ENCODE measurements at places on chromosomes 2 and 18.

GRCh38 chr2:45700407-45701013 is 49.0 kb downstream of the PRKCE start:
- peak; percentile 25 for DNase-seq

- no peak for DNase-seq
Measured at GRCh38 chr2:137729305-137729704, 235.0 kb upstream of the HNMT start.

DNA sequence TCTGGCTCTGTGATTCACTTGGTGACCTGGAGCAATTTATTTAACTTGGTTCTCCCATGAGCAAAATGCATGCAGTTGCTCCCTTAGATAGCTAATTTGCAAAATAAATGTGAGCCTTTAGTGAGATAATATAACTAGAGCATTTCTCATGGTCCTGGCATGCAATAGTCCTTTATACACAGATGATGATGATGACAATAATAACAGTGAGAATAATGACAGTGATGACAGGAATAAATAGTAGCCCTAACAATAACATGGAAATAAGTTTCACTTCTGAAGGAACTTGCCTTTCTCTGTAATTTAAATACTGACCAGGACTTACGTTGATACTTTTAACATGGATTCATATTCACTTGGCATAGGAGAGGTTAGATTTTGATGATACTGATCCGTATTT is 49.2 kb downstream of the LPIN1 start:
- DNase-seq: no peak

DNA sequence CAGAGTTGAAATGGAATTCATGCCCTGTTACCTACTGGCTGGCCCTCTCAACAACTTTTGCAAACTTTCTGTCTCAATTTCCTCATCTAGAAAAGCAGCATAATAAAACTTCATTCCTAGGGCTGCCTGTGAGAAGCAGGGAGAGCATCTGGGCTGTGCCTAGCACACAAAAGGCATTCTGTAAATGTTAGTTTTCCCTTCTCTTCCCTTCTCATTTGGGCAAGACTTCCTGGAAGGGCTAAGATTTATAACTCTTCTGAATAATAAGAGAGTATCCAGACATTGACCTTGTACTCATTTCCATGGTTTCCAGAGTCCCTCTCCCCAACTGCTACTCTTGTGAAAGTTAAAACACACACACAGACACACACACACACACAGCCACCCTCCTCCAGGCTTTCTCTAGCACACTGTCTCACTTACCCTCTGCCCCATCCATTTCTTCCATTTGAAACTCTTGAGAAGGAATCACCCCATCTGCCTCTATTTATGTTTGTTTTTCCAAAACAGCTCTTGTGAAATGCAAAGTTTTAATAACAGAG is 302.1 kb downstream of the SMAD2 start:
- no peak for DNase-seq

DNA sequence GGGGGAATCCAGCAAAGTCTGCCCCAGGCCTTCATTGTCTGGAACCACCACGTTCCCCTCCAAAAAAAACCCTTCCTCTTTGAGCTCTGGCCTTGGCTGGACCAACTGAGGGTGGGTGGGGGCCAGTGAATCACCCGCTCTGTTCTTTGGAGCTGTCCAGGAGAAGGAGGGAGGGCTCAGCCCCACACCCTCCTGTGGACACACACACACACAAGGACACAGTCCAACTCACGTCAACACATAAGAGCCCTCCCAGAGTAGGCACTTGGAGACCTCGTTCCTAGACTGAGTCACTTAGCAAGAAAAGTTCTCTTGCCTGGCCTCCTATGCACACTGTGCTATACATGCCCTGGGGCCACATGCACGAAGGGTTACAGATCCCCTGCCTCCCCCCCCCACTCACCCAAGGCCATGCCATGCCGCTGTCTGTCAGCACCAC is 1.2 kb upstream of the TNS1 start:
- DNase-seq: no peak

DNA sequence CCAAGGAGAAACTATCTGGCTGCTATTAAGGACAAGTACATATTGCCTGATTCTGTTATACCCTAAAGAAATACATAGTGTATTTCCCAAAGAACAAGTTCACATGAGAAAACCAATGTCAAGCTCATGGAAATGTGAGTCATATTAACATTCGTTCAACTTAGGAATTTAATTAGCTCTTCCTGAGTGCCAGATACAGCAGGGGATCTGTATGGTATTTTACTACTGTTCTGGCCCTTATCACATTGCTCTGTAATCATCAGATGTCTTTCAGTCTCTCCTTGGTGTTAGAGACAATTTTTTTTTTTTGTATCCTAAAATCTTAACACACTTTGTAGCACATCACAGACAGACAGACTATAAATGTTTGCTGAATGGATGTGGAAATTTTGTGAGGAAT is 395.0 kb upstream of the CRIM1 start:
- no peak for DNase-seq

DNA sequence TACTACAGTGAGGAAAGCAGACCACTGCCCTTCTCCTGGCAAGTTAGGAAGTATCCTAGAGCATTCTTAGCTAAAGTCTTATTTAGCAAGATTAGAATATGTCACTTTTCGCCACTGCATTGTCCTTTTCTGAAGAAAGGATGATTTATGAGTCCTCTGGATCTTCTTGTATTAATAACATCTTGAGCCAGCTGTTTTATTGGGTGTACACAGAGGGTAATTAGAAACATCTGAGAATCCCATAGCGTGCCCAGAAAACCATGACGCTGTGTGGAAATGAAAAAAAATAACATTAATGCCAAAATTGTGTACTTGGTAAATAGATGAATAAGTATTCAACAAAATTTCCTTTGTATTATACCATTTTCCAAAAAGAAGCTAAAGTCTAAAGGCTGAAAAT is 198.7 kb downstream of the LTBP1 start:
- no peak for DNase-seq

- peak; percentile 55 for DNase-seq
Measured at GRCh38 chr18:56563568-56563967, 74.8 kb downstream of the TXNL1 start.

DNA sequence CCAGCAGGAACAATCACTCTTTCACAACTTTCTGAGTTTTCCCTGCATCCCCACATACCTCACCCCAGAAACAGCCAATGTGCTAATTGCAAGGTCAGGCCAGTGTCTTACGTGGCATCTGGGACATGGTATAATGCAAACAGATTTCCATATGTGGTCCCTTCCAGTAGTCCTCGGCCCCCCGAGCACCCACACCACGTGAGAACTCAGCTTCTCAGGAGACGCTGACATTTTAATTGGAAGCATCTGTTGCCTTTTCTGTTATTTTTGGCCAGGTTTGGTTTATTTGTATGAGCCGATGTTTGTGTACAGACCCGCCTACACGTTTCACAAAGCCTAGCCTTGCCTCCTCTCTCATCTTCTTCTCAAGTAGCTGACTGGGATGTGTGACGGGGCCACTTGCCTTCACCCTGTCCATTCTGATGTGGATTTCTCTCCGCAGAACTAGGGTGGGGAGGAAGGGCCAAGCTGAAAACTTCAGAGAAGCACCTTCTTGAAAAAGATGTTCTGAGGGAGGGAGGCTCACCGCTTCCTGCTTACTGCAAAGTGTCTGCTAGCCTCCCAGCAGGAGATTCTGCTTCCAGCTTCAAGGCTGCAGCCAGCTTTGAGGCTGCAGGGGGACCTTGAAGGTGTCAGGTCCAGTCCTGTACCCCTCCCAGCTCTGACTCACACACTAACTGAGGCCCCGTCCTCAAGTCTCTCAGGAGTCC is 109.6 kb upstream of the SLC14A2 start:
- no peak for DNase-seq

GRCh38 chr2:17621781-17622180 is 81.3 kb downstream of the VSNL1 start:
- DNase-seq: no peak

DNA sequence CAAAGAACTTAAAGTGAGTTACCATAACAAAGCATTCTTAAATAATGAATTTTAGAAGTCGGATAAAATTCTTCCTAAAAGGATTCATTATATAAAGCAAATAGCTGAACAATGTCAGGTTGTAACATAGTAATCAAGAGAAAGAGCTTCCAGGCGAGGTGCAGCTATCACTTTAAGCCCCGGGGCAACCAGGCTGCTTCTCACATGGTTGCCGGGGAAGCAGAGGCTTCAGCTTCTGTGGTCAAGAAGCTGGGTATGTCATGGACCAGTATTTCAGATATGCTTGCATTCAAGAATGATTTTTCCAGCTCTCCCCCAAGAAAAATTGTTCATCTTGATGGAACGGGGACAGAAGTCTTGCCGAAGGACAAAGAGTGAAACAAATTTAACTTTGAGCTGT is 23.6 kb upstream of the KYNU start:
- no peak for DNase-seq

DNA sequence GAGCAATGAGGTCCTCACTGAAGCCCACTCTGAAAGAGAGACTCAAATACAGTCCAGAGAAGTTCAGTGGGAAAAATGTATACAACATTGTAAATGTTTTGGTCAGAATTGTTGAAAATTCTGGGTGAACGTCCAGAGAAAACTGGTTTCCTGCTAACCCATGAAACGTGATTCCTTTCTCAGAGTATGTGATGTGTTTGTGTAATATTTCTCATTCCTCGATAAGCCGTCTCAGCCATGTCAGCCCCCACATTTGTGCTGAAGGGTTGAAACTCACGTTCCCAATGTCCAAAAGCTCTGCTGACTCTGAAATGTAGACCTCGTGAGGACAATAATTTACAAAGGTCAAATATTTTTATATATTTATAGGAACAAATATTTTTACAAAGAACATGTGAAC is 51.6 kb downstream of the BMP10 start:
- DNase-seq: no peak

- no peak for DNase-seq
Measured at GRCh38 chr2:97919858-97920257, 75.9 kb downstream of the TMEM131 start.

- no peak for DNase-seq
Measured at GRCh38 chr2:23386339-23387220, 1.6 kb downstream of the KLHL29 start.

GRCh38 chr2:231622963-231623362 is 30.3 kb downstream of the TEX44 start:
- DNase-seq: no peak

GRCh38 chr2:183359867-183360266 is 235.6 kb downstream of the NUP35 start:
- no peak for DNase-seq

- no peak for DNase-seq
Measured at GRCh38 chr18:7307526-7307925, 76.6 kb downstream of the LRRC30 start.

DNA sequence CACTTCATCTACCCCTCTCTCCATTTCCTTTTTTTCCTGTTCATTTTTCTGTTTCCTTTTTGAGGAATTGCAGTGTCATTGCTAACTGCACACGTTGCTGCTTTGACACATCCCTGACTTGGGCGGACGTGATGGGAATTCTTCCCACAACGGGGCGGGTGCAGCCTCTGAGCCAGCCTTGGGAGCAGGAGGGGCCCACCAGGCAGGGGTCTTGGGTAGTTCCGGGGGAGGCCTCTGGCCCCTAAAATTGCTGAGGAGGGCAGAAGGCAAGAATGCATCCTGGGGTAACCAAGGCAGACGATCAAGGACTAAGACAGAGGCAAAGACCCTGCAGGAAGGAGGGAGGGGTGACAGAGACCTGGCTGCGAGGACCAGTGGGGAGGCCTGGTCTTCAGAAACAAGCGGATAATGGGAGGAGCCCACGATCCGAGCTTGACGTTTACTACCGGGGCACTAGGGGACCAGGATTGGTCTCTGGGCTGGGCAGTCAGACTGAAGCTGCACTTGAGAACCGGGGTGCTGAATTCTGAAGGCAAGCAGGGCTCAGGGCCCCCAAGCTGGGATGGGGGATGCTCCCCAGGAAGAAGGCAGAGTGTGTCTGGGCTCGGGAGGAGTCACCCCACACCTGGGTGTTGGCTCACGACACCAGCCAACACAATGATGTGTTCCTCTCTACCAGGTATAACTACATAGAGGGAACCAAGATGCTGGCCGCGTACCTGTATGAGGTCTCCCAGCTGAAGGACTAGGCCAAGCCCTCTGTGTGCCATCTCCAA is 14.8 kb upstream of the CNDP1 start:
- no peak for DNase-seq

GRCh38 chr2:138034536-138034935 is 70.3 kb downstream of the HNMT start:
- DNase-seq: no peak

- DNase-seq: peak; percentile 89
Measured at GRCh38 chr2:27890924-27891672, 569 bp downstream of the BABAM2 start.

- no peak for DNase-seq
Measured at GRCh38 chr18:71371951-71372605, 1083.2 kb downstream of the SOCS6 start.

DNA sequence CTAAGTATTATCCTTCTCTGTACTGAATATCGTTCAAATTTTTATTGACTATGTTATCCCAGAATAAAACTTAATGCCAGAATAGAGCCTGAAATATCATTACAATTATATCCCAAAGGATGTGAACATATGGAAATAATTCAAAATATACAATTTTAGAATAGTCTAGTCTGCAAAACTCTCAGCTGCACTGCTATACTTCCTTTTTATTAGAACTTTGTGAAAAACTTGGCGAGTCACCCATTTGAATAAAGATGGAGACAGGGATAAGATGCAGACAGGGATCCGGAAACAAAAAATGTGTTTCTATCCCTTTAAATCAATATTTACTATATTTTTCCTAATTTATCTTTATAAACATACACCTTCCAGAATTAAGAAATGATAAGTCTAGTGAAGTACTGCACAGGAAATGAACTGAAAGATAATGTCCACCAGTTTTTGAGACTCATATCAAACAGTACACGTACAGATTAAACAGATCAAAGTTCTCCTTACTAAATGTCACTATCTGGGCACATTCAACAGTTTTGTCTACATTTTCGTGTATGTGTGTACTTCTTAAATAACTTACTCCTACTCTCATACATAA is 107.8 kb downstream of the MEP1B start:
- no peak for DNase-seq

GRCh38 chr2:234420408-234420807 is 76.5 kb downstream of the ARL4C start:
- no peak for DNase-seq

DNA sequence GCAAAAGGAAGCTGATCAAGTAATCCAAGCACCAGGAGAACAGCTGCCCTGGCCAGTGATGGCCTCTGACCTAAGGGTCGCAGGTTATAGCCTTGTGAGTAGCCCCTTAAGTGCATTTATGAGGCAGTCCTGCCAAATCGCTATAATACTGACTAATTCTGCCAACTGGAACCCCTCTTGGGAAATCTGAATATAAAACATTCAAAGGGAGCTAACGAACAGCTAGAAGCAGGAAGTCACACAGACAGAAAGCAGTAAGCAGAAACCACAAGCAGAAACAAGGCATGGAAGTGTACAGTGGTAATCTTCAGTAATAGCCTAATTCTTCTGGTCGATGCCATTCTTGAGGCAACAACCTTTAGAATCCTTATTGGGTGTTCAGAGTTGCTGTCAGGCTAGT is 521.3 kb downstream of the METTL4 start:
- DNase-seq: no peak

All from NAMALWA (cell line).